ENCODE measurements at places on chromosomes 6 and 20. TPM values are rescaled to one million over a fixed set of nuclear protein-coding genes. Genes with fewer than 3 reads are reported as not detected.

HCRTR2 gene
- not detected for total RNA-seq

OPN5 gene
- not detected for total RNA-seq

FHL5 gene
- total RNA-seq, result not detected

MUC21 gene
- total RNA-seq, result not detected

DOK5 gene
- 5.3 TPM for total RNA-seq

AIF1 gene
- not detected for total RNA-seq

PACSIN1 gene
- total RNA-seq, result not detected

BEND3 gene
- total RNA-seq, result 3.7 TPM

SLC22A2 gene
- not detected for total RNA-seq

AFDN gene
- total RNA-seq, result 35.3 TPM

IL17A gene
- not detected for total RNA-seq

SIRPG gene
- total RNA-seq, result not detected

LY6G6C gene
- not detected for total RNA-seq

KHDC1L gene
- total RNA-seq, result not detected

MCCD1 gene
- not detected for total RNA-seq

SCRT2 gene
- not detected for total RNA-seq

YTHDF1 gene
- total RNA-seq, result 18.0 TPM

TMEM244 gene
- 0.78 TPM for total RNA-seq

KCNK15 gene
- 1.4 TPM for total RNA-seq

OVOL2 gene
- not detected for total RNA-seq

TREML1 gene
- total RNA-seq, result not detected

OXT gene
- 0.39 TPM for total RNA-seq

BPIFA1 gene
- total RNA-seq, result not detected

PLEKHG1 gene
- 0.59 TPM for total RNA-seq

CLDN20 gene
- total RNA-seq, result not detected

OR12D3 gene
- not detected for total RNA-seq

TFAP2A gene
- not detected for total RNA-seq

GTSF1L gene
- not detected for total RNA-seq

SYNDIG1 gene
- under 0.01 TPM for total RNA-seq

ARFGAP1 gene
- total RNA-seq, result 51.8 TPM

OR2H2 gene
- not detected for total RNA-seq

ZNF76 gene
- 20.7 TPM for total RNA-seq

HLA-DQA1 gene
- not detected for total RNA-seq

PLAGL1 gene
- total RNA-seq, result 19.2 TPM

HSPA1L gene
- 0.39 TPM for total RNA-seq

SYNE1 gene
- 70.0 TPM for total RNA-seq

MAP7 gene
- 0.37 TPM for total RNA-seq

APOM gene
- 0.59 TPM for total RNA-seq

HTR1E gene
- not detected for total RNA-seq

TREML4 gene
- total RNA-seq, result not detected

CRIP3 gene
- not detected for total RNA-seq

ZBTB9 gene
- 4.0 TPM for total RNA-seq

NECAB3 gene
- total RNA-seq, result 23.3 TPM

GUCA1A gene
- not detected for total RNA-seq

GNMT gene
- total RNA-seq, result not detected

MICA gene
- total RNA-seq, result 27.6 TPM
